ENCODE measurements at places on chromosomes 1 and 21.

GRCh38 chr1:109243221-109243620 is 6.1 kb upstream of the CELSR2 start:
- no peak for DNase-seq

GRCh38 chr1:239583536-239583935 is 197.2 kb downstream of the CHRM3 start:
- no peak for DNase-seq

- peak; percentile 80 for DNase-seq
These were observed 18.5 kb downstream of the SERTAD4 start for GRCh38 chr1:210250998-210251679.

- DNase-seq: no peak
These were observed 94.0 kb downstream of the CLIC6 start for GRCh38 chr21:34762786-34763185.

GRCh38 chr21:31555741-31556191 is 103.7 kb upstream of the SOD1 start:
- no peak for DNase-seq

GRCh38 chr1:85605484-85606413 is 25.2 kb downstream of the CCN1 start:
- no peak for DNase-seq

All from NCI-H774 (cell line).